ENCODE measurements at places on chromosomes 1 and 21.

GRCh38 chr1:160425847-160426246 is 25.5 kb downstream of the VANGL2 start:
- no peak for DNase-seq

GRCh38 chr1:192584866-192585265 is 9.3 kb downstream of the RGS1 start:
- peak; percentile 41 for DNase-seq

DNA sequence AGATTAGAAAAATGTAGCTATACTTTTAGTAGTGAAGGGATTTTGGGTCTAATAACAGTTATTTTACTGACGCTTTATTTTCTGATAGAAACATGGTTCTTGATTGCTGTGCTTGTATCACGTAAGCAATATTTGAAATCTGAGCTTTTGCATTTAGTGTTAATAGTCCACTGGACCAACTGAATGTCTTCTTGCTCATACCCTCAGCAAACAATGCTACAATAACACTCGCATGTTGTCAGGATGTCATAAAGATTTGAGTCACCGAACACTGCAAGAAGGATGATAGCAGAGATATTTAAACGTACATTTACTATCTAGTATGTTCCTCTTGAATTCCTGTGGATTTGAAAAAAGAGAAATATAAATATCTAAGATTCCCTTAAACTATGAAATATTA is 7.5 kb downstream of the DYRK1A start:
- no peak for DNase-seq

- no peak for DNase-seq
Observed at GRCh38 chr1:66327588-66327987, 206.4 kb upstream of the SGIP1 start.

DNA sequence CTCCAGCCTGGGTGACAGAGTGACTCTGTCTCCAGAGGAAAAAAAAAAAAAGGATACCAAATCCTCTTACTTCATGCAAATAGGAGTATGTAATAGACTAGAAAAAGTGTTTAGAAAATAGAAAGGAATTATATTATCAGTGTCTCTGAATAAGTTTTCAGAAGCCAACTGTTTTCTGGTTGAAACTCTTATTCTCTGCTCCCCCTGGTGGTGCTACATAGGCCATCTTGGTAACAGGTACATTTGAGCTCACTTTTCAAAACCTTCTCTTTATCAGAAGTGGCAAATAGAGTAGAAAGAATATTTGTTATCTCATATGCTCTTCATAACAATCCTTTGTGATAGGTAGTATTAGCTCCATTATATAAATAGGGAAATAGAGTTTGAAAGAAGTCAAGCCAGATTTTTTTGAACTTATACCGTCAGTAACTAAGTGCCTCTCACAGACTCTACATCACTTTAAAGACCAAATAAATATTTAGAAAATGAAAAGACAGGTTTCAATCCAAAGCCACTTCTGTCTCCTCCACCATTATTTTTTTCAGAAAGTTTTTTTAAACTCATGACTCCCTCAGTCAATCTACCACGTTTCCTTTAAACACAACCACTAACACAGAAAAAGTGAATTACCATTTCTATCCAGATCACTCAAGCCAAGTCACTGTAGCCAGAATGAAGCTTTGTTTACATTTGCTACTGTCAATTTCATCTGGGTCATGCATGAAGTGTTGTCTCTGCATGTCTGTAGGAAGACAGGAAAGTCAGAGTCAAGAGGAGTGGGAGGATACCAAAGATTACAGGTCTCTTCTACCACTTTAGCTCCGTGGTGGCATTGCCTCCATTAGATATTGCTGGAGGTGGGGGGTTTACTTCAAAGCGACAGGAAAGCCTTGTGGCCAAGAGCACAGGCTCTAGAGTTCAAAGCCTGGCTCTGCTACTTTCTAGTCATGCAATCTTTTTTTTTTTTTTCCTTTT is 45.6 kb downstream of the IL23R start:
- peak; percentile 44 for DNase-seq

DNA sequence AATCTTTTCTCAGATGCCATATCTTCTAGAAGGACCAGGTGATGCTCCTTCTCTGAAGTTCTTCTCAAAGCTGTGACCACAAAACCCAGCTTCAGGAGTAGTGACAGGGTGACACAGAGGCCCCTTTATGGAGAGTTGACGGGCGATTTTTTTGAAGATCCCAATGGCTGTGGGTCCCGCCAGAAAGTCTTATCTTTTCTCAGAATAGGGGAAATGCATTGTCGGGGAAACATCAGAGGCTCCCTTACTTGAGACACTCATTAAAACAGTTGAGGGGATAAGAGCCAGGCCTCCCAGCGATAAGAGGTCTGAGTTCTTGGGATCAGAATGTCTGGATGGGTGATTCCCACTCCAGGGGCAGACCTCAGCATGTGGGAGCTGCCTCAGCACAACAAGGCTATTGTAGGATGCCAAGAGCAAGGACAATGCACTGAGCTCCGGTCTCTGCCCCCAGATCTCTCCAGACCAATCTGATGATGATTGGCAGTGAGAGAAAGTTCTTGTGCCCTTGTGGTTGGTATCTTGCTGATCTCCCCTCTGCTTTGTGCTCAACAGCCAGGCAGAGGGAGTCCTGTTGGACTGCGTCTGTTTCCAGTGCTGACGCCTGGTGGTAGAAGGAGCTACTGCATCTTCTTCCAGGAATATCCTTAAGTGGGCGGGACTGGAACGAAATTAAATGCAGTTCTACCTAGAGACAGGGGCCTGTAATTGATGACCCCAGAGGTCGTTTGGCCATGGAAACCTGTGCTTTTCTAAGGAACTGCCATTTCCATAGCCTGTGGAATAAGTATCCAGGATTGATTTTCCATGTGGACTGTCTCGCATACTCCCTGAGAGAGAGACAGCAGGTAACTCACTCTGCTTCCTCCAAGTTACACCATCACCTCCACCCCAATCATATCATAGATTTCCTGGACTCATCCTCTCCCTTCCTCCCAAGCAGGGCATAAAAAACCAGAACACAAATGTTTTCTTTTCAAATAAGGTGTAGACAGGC is 6.8 kb upstream of the ACKR1 start:
- peak; percentile 86 for DNase-seq

- DNase-seq, result no peak
Observed at GRCh38 chr1:117886101-117886795, 43.2 kb downstream of the GDAP2 start.

- DNase-seq, result no peak
Observed at GRCh38 chr1:10953505-10954193, 58.8 kb upstream of the TARDBP start.

- DNase-seq, result no peak
Observed at GRCh38 chr1:82141390-82141789, 340.7 kb downstream of the ADGRL2 start.

DNA sequence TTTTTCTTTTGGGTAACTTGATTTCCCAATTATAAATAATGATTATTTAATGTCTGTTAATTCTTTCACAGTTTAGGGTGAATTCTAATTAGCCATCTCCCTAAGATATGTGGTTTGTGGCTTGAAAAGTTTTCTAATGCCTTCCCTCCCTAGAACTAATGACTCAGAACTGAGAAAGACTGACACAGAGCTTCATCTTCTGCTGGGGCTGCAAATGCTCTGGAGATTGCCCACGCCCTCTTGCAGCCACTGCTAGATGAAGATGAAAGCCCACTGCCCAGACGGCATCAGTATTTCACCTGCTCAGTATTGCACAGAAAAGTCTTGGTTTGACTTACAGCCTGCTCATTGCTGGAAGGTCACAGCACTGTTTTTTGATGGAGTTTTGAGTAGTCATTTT is 101.5 kb downstream of the ST6GALNAC3 start:
- no peak for DNase-seq

DNA sequence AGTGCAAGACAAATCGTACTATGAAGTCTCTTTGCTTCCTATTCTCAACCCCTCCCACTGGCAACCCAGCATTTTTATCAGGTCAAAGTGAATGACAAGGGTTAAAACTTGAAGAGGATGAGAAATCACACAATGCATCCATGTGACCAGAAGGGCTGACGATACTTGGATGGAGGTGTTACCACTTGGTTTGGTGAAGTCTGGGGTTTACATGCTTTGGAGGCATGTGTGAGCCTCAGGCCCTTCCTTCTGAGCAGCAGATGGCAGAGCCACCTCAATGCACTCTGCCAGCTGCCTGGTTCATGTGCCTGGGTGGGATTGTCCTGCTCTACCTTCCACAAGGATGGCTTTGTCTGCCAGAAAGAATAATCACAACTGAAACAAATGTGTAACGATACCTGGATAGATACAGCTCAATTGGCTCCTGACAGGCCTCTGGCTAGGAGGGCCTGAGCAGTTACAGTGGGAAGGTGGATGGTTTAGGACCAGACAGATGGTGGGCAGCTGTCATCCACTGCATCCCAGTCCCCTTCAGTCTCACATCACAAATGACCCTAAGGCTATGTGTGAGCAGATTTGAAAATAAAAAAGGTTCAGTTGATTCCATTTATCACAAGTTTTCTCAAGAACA is 51.5 kb upstream of the CNIH3 start:
- DNase-seq, result no peak

GRCh38 chr1:181153634-181153961 is 65.1 kb downstream of the IER5 start:
- DNase-seq, result no peak

DNA sequence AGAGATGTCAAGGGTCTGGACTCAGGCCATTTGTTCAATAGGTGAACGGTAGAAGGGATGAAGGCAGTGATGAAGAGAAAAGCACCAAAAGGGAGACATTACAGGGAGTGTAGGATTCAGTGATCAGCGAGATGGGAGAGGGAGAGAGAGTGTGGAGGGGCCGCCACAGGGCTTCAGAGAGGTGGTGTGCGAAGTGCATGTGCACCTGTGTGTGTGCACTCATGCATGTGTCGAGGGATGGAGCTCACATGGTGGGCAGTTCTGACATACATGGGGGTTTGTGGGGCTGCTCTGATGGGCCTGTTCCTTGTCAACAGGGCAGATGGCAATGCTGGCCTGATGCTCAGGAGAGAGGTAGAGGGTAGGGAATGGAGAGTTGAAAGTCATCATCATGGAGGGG is 11.4 kb upstream of the KCNA2 start:
- DNase-seq, result no peak

DNA sequence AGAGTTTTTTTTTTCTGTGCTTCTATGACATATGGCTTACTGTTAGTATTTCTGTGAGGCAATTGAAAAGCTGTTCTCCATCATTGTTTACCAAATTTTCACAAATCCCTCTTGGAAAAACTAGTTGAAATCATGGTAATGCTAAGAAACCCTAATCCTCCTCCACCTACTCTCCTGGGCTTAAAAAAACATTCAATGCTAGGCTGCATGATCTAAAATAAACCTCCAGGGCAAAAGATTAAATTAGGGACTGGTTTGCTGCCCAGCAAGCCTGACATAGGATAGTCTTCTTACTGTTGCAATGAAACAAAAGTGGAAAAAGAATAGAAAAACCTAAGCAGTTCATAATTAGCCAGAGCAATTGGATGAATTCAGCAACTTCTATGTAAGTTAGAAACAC is 16.1 kb downstream of the C1orf52 start:
- DNase-seq, result peak; percentile 50

- no peak for DNase-seq
Observed at GRCh38 chr1:218284377-218284916, 646 bp upstream of the RRP15 start.

- DNase-seq, result no peak
Observed at GRCh38 chr1:55530749-55531478, 315.8 kb upstream of the USP24 start.

Measured in tongue (tissue), 3 donors.